ENCODE measurements at places on chromosomes 1 and 21.

DNA sequence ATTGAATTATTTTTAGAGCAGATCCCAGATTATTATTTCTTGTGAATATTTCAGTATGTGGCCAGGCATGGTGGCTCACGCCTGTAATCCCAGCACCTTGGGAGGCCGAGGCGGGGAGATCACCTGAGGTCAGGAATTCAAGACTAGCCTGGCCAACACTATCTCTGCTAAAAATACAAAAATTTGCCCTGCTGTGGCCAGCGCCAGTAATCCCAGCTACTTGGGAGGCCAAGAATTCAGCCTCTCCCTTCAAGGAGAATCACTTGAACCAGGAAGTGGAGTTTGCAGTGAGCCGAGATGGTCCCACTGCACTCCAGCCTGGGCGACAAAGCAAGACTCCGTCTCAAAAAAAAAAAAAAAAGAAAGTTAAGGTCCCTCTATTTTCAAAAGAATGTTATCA, 4.3 kb downstream of the OSBPL9 start:
- no peak for DNase-seq

DNA sequence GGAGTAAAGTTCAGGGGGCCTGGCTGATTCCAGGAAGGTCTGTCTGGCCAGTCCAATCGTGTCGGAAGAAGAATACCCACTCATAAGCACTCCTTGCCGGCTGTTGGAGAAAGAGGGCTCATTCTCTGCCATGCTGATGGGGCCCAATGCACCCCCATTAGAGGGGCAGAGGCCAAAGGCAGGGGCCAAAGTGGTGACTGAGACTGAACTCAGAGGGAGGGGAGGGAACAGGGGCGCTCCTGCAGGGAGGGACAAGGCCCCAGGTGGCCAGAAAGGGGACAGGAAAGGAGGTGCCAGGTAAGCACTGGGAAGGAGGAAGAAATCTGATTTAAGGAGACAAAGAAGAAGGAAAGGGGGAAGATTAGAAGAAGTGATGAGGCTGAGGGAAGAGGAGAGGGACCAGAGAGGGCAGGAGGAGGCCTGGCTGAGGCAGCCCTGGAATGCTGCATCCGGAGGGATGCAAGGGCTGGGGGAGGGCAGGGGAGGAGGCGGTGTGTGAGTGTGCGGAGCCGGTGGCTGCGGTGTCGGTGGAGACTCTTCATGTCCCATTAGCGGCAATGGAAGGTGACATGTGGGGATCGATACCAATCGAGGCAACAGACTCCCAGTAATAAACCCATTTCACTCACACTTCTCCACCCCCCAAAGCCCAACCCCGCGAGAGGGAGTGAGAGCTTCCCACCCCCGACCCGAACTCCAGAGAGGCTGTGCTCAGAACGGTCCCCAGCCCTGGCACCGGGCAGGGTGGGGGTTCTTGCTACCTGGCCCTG, 12.0 kb upstream of the ETV3L start:
- DNase-seq, result no peak

DNA sequence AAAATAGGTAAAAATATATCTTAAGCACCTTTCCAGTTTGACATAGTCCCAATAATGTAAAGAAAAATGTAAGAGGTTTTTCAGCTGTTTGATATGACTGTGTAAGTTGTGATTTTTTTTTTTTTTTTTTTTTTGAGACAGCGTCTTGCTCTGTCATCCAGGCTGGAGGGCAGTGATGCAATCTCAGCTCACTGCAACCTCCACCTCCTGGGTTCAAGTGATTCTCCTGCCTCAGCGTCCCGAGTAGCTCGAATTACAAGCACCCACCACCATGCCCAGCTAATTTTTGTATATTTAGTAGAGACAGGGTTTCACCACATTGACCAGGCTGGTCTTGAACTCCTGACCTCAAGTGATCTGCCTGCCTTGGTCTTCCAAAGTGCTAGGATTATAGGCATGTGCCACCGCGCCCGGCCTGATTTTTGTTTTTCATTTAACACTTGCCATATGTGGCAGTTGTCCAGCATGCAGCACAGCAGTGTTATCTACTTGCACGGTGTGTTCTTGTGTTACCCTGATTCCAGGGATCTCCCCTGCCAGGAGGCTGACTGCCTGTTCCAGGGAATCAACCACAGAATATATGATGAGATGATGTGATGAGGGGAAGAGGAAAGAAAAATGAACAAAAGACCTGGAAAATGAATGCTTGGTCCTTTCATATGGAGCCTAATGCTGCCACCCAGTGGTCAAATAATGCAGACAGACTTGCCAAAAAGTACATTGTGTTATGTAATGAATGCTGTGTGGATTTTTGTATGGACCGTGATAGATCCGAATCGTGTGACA, 79.0 kb downstream of the RAVER2 start:
- DNase-seq, result peak; percentile 14

GRCh38 chr1:36023098-36023769, 60.7 kb upstream of the TEKT2 start:
- no peak for DNase-seq

DNA sequence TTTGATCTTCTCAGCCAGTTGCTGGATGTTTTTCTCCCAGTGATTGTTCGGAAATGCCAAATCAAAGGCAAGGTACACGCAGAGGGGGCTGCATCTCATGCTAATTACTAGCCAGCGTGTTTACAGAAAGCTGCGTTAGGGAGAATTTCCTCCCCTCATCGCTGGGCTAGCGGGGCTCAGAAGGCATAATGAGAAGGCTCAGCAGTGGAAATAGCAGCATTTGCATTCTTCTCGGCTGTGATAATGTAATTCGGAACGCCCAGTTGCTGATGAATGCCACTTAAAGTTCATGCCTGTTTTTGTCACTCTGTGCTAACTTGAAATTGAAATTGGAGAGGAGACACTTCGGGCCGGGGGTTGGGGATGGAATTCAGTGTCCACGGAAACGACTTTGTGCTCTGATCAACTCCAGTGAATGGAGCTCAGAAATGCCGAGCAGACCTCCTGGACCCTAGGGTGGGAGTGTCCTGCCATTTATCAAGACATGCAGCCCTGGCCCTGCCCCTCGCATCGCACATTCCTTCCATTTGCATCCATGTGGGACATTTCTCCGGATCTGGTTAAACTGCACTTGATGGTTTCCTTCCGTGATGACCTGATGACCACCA, 313.4 kb upstream of the C1orf174 start:
- DNase-seq, result no peak

- DNase-seq, result no peak
Observed at GRCh38 chr1:174397261-174397660, 50.5 kb upstream of the GPR52 start.

DNA sequence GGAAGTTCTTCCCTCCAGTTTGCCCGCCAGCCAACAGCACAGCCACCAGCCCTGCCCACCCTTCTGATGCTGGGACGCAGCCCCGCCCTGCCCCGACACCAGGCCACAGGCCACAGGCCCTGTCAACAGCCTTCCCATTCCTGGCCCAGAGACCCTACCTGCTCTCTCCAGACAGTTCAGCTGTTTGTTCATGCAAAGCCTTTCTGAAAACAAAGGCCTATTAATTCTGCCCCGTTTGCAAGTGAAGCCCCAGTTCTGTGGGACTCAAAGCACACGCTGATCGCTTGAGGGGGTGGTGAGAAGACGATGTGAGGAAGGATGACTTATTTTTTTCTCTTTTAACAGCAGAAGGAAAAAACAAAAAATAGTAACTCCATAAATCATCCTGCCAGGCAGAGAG, 55.4 kb upstream of the KIF26B start:
- no peak for DNase-seq

DNA sequence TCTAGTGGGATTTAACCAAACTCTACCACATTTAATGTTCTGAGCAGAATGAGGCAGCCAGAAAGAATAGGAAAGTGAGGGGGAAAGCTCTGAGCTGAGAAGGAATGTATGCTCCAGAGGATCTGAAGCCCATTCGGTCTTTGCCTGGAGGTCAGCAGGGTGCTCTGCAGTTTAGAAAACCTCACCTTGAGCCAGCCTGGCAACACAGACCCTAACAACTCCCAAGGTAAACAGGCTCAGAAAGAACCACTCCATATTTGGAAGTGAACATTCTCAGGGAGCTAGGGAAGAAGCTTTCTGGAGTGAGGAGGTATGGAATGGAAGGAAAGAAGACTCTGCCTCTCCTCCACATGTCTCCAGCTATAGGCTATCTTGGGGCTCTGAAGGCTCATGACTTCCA, 398.8 kb downstream of the SEC16B start:
- DNase-seq, result no peak

- DNase-seq, result no peak
Observed at GRCh38 chr1:35085421-35085820, 6.2 kb downstream of the ZMYM1 start.

DNA sequence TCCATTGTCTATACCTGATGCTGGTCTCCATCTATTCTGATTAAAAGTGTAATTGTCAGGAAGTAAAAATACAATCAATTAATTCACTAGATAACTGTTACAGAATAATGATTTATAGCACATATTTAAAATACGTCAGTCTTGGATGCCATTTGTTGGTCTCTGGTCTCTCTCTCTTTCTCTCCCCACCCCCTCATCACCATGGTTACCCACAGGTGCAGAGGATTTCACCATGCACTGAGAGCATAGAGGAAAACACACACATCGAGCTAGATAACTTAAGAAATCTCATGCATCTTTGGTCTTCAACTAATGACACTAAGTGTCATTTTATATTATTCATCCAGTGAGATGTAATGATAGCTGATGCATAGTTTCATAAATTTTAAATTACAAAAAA, 33.4 kb downstream of the LRRC53 start:
- DNase-seq, result no peak

GRCh38 chr1:11980676-11980972, 380 bp downstream of the MFN2 start:
- DNase-seq, result no peak

DNA sequence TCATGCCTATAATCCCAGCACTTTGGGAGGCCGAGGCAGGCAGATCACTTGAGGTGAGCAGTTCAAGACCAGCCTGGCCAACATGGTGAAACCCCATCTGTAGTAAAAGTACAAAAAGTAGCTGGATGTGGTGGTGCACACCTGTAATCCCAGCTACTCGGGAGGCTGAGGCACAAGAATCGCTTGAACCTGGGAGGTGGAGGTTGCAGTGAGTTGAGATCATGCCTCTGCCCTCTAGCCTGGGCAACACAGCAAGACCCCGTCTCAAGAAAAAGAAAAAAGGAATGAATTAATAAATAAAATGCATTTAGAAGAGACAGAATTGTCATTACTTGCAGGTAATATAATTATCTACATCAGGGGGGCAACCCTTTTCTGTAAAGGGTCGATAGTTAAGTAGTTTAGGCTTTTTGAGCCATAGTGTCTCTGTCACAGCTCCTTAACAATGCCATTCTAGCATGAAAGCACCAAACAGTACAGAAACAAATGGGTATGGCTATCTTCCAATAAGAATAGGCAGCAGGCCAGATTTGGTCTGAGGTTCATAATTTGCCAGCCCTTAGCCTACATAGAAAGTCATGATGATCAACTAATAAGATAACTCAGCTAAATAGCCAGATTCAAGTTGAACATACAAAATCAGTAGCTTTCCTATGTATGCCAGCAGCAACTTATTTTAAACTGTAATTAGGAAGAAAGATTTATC, 56.8 kb downstream of the RPRD2 start:
- no peak for DNase-seq

- no peak for DNase-seq
Observed at GRCh38 chr1:180821970-180822369, 90.7 kb upstream of the KIAA1614 start.

DNA sequence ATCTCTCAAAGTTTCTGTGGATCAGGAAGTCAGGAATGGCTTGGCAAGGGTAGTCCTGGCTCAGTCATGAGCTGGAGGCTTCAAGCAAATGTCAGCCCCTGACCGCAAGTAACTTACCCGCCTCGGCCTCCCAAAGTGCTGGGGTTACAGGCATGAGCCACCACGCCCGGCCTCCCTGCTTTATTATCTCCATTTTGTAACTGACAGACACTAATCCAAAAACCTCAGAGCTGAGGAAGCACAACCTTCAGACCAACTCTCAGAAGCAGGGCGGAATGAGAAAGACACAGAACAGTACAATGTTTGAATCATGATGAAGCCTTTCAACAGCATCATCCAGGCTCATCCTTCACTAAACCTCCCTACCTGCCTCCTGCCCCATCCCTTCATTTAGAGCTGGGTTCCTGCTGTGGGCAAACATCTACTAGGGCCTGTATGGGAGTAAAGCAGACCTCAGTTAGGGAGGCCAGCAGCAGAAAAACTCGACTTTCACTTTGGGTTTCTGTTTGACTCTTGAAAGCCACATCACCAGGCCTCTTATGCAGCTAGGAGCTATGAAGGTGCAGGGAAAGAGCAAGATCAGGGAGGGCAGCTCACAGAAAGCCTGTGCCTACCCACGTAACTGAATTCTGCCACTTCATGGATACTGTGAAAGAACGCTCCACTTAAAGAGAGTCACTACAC, 84.4 kb upstream of the RAB4A start:
- no peak for DNase-seq

- no peak for DNase-seq
Observed at GRCh38 chr1:221223281-221223680, 344.0 kb downstream of the HLX start.

DNA sequence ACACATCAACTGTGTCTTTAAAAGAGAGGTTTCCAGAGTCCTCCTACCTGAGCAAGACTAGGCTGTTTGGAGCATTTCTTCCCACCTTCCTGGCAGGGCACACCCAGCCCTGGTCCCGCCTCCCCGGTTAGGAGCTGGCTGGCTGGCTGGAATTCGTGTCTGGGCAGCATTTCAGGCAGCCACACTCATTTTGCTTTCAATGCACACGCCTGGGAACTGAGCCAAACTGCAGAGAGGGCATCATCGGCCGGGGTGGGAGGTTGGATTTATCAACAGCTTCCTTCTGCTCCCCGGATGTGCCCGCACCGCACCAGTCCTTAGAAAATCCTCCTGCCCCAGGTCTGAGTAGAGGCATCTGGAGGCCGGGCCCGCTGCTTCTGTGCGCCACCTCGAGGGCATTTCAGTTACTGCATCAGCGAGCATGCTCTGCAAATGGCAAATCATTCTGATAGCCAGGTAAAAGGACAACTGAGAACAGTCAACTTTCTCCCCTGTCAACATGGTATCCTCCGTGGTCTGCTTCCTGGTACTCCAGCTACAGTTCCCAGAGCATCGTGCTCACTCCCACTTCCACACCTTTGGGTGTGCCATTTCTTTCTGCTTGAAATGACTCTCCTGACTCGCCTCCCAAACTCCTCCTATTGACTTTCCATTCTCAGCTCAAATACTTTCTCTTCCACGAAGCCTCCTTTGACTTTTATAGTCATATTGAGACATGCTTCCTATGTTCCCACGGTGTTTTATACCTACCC, 20.6 kb downstream of the TCEA3 start:
- DNase-seq, result peak; percentile 45

All from NCI-H1417 treated with DMSO at 0.1 percent for 48 hours (cell line).